Activated naive CD8-positive, alpha-beta T cell treated with anti-CD3 and anti-CD28 coated beads, Interleukin-2, amount 10 ng/mL, durations not matched to agents 7 days and 5 days (primary cell): ENCODE measurements at places on chromosomes 2 and 18. TPM values are rescaled to one million over a fixed set of nuclear protein-coding genes. Genes with fewer than 3 reads are reported as not detected.
A peak's percentile ranks its signal among the peaks of the same experiment; 100 is the strongest.

GRCh38 chr2:147998203-147998602 is 22.3 kb downstream of the ORC4 start:
- H3K27me3 ChIP-seq = no peaks in the 10 kb centered on the region
- DNase-seq = no peak
- H3K36me3 ChIP-seq = peaks cover 48% of the 10 kb centered on the region
- peaks cover 3% of the 10 kb centered on the region for H3K4me1 ChIP-seq
- H3K27ac ChIP-seq = no peak overlapping the region
- no peak overlapping the region for H3K4me3 ChIP-seq

GRCh38 chr2:184814421-184814820 is 216.1 kb downstream of the ZNF804A start:
- H3K4me3 ChIP-seq = no peak overlapping the region
- H3K36me3 ChIP-seq = no peaks in the 10 kb centered on the region
- H3K4me1 ChIP-seq = no peaks in the 10 kb centered on the region
- DNase-seq = no peak
- no peak overlapping the region for H3K27ac ChIP-seq

- H3K36me3 ChIP-seq = no peaks in the 10 kb centered on the region
- no peaks in the 10 kb centered on the region for H3K27me3 ChIP-seq
- H3K4me3 ChIP-seq = no peak overlapping the region
- H3K4me1 ChIP-seq = peaks cover 23% of the 10 kb centered on the region
- no peak for DNase-seq
Measured at GRCh38 chr2:231611273-231612108, 18.8 kb downstream of the TEX44 start.

GRCh38 chr18:44695503-44695902 is 14.8 kb downstream of the SETBP1 start:
- H3K27me3 ChIP-seq = peaks cover 36% of the 10 kb centered on the region
- no peak overlapping the region for H3K4me3 ChIP-seq
- H3K27ac ChIP-seq = no peak overlapping the region
- peaks cover 2% of the 10 kb centered on the region for H3K36me3 ChIP-seq

DNA sequence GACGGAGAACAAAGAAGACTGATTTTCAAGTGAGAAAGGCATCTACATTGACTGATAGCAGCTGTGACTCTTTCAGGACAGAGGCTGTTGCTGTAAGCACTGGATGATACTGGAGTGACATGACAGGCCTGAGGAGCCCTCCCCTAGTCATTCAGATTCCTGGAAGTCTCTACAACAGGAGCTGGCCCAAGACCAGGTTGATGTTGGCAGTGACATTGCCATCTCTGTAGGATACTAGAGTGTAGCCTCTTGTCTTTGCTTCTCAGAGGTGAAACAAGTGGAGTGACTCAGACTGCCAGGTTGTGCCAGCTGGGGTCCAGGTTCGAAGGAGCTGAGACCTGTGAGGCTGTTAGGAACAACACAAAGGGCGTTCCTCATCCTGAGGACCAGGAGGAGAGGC is 44.7 kb upstream of the SH3RF3 start:
- no peak overlapping the region for H3K4me3 ChIP-seq
- no peak for DNase-seq
- H3K4me1 ChIP-seq = no peaks in the 10 kb centered on the region
- H3K27me3 ChIP-seq = no peaks in the 10 kb centered on the region

DNA sequence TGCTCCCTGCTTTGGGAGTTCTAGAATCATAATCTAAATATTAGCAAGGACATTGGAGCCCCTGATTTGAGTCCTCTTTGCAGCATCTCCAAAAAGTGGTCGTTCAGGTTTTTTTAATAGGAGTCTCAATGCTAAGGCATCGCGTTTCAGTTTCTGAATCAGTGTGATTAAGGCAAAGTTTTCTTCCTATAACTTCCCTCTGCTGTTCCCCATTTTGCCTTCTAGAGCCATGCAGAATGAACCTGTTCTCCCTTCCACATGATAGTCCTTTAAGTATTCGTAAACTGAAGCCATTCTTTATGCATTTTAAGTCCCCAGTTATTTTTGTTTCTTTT is 159.5 kb downstream of the PTGR3 start:
- no peak for DNase-seq
- H3K27me3 ChIP-seq = no peaks in the 10 kb centered on the region
- peaks cover 4% of the 10 kb centered on the region for H3K4me1 ChIP-seq
- no peak overlapping the region for H3K27ac ChIP-seq
- H3K4me3 ChIP-seq = no peak overlapping the region

DNA sequence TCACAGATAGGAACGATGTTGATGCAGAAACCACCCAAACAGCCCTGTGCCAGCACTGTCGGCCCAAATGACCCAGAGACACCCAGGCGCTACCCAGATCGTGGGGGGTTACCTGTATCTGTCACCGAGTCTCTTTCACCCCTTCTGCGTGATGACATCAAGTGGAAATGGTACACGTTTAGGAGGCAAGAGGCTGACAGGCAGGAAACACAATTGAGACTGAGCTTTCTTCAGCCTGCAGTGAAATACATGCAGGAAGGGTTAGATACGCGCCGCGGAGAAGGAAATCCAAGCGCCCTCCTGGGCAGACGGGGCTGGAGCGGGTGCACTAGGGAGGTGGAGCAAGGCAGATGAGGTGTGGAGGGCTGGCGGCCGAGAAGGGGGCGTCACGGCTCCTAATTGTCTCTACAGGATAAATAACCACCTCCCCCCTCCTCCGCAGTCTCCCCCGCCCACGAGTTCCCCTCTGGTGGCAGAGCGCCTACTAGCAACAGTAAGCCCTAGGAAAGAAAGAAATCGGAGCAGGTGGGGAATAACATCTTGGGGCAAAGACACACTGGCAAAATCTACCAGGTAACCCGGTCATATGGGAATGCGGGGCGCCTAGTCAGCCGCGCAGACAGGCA is at the start of gene RNF152:
RNF152 (minus strand) TSS at position 325 of the 626 bp plus-strand sequence. CDS start 76,544 bp downstream, outside the sequence.
- H3K27ac ChIP-seq = peak within 1 kb of the TSS; percentile 68
- H3K4me1 ChIP-seq = peaks cover 9% of the 10 kb centered on the region
- H3K27me3 ChIP-seq = peaks cover 51% of the 10 kb centered on the region

DNA sequence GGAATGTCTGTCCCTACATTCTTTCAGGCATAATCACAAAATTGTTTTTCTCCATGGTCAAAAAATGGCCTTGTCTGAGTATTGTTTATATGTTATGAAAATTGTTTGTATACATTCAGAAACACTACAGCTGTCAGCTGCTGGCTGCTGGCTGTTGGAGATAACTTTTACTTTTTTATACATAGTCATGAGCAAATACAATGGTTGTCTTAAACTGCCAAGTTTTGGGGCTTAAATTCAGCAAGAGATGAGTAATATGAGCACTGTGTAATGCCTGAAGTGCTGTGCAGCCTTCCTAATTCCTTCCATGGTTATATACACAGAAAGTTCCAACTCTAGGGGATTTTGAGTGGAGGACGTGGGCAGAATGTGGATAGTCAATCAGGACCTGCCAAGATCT is 168.9 kb upstream of the RMP24 start:
- H3K27me3 ChIP-seq = peaks cover 27% of the 10 kb centered on the region
- DNase-seq = no peak
- H3K4me3 ChIP-seq = no peak overlapping the region
- no peaks in the 10 kb centered on the region for H3K36me3 ChIP-seq
- H3K4me1 ChIP-seq = no peaks in the 10 kb centered on the region

The GPR55 gene
- total RNA-seq = 21.5 TPM

The GAL3ST2 gene
- total RNA-seq = 0.22 TPM

The TUBB6 gene
- total RNA-seq = 13.3 TPM

The MERTK gene
- total RNA-seq = 0.89 TPM
